ENCODE measurements at places on chromosomes 4 and X.

DNA sequence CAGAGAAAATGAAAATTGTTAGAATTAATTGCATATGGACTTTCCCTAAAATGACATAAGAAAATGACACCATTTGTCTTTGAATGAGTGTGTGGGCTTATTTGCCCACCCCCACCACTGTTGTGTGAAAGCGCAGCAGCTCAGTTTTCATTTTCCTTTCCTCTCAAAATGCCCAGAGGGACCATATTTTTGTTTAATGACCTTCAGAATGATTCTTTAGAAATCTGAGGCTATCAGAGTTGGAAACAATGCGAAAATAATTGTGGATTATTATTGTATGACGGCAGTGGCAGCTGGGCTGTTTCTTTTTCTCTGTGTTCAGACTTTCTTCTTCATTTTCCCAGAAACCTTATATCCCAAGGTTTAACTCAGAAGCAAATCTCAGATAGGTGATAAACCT is 44.6 kb upstream of the TEX13A start:
- no peak for DNase-seq

GRCh38 chrX:152138388-152138784 is at the start of gene MAGEA10:
Gene MAGEA10 (minus strand): TSS chrX:152138577. CDS start chrX:152135620, 2,957 bp downstream.
- no peak for DNase-seq

DNA sequence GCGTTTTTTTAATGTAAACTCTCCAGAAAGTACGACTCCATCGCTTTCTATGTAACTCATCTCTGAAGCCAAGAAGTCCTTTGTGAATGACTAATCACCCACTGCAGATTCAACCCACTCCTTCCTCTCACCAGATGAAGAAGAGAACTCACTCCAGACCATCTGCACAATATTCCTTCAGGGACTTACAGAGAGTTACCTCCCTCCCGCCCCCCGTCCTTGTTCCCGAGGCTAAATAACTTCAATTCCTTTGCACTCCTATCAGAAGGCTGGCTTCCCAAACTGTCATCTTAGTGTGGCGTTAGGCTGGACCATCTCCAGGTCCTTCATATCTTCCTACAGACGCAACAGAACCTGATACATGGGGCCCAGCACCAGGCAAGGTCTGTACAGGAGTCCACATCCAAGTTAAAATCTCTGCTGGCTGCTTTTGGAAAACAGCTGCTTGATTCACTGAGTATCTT is 82.4 kb downstream of the AFAP1 start:
- no peak for DNase-seq

GRCh38 chr4:66376396-66376795 is 706.1 kb upstream of the EPHA5 start:
- DNase-seq, result no peak

GRCh38 chrX:65674204-65674893 is 6.9 kb downstream of the MSN start:
- no peak for DNase-seq

GRCh38 chrX:43949669-43950068 is 23.5 kb downstream of the NDP start:
- DNase-seq, result no peak

DNA sequence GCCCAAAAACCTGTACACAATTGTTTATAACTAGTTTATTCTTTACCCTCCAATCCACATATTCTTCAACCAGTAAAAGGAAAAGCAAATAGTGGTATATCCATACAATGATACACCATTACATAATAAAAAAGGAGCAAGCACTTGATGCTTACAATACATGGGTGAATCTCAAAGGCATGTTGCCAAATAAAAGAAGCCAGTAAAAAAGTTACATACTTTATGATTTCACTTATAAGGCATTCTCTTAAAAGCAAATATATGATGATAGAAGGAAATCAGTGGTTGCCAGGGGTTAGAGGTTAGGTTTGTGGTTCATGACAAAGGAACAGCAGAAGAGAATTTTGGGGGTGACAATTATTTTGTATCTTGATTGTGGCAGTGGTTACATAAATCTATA is 896.1 kb upstream of the LCORL start:
- no peak for DNase-seq

DNA sequence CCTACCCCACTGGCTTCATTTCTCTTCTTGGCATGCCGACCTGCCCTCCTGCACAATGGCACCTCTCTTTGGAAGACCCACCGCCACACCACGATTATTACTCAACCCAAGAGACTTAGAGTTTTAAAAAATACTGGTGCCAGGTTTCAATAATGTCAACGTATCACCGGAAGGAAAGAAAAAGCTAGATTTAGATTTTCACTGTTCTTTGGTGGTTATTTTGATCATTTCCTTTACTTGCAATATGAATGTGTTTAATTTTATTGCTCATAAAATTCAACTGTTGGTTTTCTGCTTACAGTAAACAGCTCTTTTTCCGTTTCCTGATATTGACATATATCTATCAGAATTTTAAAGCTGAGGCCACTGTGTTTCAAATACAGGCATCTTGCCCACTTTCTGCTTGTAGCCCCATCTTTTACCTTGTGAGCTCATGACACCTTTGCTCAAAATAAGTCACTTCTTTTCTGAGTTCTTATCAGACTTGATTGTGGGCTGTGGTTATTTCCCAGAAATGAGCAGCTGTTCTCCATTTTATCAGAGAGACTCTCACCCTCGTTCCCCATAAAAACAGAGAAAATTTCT is 439.1 kb downstream of the INPP4B start:
- DNase-seq, result no peak

GRCh38 chr4:138953961-138954371 is 61.6 kb upstream of the NOCT start:
- no peak for DNase-seq

DNA sequence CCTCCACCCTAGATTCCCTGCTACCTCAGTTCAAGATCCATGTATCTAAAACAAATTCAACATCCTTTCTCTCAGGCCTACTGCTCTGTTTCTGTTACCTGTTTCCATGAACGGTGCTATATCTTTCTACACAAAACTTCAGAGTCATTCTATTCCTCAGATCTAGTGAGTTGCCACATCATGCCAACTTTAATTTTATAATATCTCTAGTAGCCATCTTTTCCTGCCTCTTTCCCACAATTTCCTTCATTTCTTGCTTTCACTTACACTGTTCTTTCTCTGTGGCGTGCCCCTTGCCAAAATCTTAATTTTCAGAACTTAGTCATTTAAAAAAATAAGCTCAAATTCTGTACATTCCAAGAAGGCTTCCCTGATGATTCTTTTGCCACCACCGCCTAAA is 15.2 kb downstream of the GUCY1A1 start:
- DNase-seq, result no peak

- no peak for DNase-seq
Observed at GRCh38 chr4:2958446-2958845, 4.8 kb downstream of the NOP14 start.

- DNase-seq, result no peak
Observed at GRCh38 chrX:84046403-84046984, 141.5 kb downstream of the RPS6KA6 start.

DNA sequence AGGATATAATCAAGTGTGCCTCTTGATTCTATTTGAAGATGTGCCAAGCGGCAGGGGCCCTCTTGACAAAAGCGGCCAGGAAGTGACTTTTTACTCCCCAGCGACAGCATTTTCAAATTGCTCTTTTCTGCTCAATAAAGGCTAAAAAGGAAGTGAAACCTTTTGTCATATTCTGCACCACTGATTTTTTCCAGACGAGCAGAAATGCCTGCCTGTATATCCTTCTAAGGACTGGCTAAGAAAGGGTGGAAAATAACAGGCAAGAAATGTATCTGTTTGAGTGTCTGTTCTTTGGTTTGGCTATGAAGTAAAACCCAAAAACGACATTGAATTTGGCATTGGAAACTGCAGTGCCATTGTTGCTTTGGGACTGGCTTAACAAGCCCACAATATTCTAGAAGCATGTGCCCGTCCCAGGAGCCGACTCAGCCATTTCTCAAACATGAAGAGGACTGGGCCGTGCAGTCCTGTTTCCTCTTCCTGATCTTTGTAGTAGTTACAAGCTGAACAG is 25.4 kb downstream of the TMSB4X start:
- DNase-seq, result peak; percentile 1
